Smooth muscle cell of the brain vasculature (primary cell): ENCODE measurements at places on chromosomes 7 and 10.

- no peak for DNase-seq
Observed at GRCh38 chr7:106772655-106773108, 92.4 kb upstream of the PIK3CG start.

DNA sequence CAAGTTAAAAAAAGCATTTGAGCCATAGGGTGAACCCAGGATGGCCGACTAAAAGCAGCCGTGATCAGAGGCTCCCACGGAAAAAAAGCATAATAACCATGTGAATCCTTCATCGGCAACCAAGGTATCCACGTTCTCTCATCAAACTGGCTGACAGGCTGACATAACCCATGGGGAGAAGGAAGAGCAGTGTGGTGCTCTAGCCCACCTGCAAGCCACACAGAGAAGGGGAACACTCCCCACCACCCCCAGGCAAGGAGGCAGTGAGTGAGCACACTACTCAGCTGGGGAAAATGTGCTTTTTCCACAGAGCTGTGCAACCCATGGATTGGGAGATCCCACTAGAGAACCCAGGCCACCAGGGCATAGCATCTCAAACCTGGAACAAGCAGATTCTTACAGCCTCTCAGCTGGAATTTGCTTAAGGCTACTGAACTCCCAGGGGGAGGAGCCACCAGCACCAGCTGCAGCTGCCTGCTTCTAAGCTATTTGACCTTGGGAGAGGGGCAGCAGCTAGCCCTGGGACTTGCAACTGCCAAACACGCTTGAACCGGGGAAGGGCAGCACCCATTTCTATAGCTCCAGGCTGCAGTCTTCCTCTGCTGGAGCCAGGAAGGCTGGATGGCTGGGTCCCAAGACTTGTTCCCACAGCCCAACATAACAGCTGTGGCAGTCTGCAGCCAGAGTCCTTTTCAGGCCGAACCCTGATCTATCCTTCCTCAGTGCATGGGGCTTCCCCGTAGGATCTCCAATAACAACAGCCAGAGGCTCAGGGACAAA lies 178.2 kb upstream of the NRG3 start:
- no peak for DNase-seq

GRCh38 chr7:103651593-103652377 lies 205.8 kb upstream of the SLC26A5 start:
- no peak for DNase-seq

DNA sequence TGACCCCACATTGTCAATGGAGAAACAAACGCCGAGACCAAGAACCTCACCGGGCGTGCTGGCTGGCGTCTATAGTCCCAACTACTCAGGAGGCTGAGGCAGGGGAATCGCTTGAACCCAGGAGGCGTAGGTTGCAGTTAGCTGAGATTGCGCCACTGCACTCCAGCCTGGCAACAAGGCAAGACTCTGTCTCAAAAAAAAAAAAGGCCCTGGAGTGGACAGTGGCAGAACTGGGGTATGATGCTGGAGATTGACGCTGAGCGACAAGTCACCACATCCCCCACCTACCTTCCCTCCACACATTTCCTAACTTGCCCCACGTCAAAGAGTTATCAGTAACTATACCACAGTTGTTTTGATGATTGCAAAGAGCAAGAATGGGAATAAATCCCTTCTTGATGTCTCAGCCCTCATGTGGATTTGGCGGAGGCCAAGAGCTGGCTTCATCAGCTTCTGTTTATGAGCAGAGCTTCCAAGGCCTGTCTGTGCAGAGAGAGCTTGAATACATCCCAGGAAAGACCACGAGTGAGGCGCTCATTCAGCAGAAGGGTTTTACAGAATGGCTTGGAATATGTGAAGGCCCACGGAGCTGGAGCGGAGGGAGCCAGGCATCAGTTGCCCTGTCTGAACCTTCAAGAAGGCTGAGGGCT lies 28.0 kb upstream of the TNS3 start:
- no peak for DNase-seq

- no peak for DNase-seq
Observed at GRCh38 chr10:93059975-93060886, at the start of gene CYP26C1. CYP26C1 (plus strand) TSS chr10:93060798; CDS start chr10:93061264, 466 bp downstream.

DNA sequence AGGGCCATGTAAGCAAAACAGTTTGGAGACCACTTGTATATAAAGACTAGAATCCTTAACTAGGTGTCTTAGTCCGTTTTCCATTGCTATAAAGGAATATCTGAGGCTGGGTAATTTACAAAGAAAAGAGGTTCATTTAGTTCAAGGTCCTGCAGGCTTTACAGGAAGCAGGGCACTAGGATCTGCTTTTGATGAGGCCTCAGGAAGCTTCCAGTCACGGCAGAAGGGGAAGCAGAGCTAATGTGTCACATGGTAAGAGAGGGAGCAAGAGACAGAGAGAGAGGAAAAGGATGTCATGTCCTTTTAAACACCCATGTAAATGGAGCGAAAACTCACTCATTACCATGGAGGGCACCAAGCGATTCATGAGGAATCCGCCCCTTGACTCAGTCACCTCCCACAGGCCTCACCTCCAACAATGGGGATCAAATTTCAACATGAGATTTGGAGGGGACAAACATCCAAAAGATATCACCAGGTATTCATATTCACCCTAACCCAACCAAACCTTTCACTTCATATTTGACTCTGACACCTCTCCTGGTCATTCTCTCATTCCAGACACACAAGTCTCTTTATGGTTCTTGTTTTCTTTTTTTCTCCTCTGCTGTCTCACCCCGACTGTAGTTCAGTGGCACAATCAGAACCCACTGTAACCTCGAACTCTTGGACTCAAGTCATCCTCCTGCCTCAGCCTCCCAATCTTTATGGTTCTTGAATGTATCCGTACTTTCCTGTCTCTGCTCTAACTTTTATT lies 30.1 kb upstream of the ASAH2 start:
- no peak for DNase-seq

- DNase-seq, result no peak
Observed at GRCh38 chr10:77452952-77453564, 184.6 kb downstream of the KCNMA1 start.

DNA sequence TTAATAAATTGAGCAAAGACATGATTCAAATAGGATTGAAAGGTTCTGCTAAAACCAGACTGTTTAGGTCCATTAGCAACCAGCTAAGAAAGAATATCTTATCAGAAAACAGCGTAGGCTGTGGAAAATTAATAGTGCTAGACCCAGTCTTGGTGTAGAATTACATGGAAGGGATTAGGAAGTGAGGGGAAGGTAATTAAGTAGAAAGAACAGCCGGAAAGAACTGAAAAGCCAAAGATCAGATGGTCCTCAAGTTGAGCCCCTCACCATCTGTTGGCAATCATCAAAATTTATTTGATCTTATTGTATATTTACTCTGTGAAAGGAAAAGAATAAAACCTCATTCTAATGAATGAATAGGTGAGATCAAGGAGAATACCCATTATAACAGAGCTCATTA lies 50.1 kb downstream of the COL1A2 start:
- DNase-seq, result no peak

GRCh38 chr10:62379394-62379793 lies 5.2 kb downstream of the ZNF365 start:
- no peak for DNase-seq

GRCh38 chr7:78083476-78084120 lies 285.0 kb downstream of the PHTF2 start:
- DNase-seq, result no peak
